Stimulated activated CD4-positive, alpha-beta T cell treated with anti-CD3 and anti-CD28 coated beads, Interleukin-4, amount 100 ng/mL, for 4 hours (primary cell): ENCODE measurements at places on chromosomes 6 and 20.

DNA sequence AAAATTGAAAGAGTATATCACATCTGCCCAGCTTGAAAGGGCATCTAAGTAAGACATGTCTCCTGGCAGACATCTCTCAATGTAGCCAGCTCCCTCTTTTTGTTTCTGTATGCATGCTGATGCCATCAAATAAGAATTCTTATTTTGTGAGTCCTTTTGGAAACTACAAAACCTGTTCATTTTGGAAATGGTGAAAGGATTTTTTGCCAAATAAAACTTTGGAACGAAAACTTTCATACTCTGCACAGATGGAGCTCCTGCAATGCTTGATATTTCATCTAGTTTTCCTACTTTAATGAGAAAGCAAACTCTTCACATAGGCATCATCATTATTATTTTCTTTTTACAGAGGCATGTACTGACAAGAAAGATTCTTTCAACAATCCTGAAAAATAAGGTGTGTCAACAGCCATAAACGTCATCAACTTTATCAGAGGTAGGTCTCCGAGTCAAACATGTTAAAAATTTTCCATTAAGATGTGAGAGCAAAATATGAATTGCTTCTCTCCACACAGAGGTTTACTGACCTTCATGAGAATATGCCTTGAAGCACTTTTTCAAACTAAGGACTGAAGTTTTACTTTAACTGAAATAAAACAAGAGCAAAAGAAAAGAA is 26.2 kb upstream of the CMTR1 start:
- DNase-seq = no peak

- no peak for DNase-seq
These were observed 3.9 kb upstream of the ZBTB9 start for GRCh38 chr6:33450434-33450833.

GRCh38 chr6:157976345-157977175 is 5.1 kb upstream of the SYNJ2 start:
- no peak for DNase-seq

DNA sequence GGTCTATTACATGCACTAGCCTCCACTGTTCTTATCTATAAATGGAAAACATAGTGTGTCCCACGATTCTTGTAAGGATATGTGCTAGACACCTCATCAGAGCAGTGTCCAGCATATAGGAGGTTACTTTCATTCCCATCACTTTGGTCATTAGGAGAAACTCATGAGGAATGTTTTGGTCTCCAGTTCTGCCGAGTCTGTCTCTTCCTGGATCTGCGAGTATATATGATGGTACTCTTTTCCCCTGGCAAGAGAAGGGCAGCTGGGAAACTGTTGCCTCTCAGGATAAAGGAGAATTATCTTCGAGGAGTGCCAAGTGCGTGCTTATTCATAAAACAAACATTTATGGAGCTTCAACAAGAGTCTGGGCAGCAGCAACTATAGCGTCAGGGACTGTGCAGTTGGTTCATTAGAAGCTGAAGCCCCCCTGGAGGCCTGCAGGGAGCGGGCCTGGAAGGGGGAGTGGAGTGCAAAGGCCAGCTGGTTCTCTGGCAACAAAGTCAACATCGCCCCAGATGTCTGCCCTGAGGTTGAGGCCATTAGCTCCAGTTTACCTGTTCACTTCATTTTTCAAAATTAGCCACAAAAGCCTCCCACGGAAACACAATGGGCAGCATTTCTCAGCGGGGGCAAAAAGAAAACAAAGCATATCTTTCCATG is 811.9 kb downstream of the MAFB start:
- DNase-seq = no peak

GRCh38 chr20:36313476-36313875 is 7.3 kb downstream of the DLGAP4 start:
- DNase-seq = no peak

DNA sequence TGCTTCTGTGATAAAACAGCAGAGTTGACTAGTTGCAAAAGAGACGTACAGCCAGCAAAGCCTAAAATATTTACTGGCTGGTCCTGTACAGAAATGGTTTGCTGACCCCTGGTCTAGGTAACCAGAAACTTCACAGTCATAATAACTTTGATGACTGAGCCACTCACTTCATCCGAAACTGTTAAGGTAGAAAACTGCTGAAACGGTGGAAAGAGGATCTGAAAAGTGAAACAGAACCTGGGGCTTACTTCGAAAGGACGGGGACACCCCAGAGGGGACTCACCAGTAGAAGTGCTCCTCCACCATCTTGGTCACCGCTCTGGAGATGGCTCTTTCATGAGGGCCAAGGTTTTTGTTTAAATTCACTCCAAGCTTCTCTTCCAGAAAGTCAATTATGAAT is 16.4 kb downstream of the FAXC start:
- no peak for DNase-seq

DNA sequence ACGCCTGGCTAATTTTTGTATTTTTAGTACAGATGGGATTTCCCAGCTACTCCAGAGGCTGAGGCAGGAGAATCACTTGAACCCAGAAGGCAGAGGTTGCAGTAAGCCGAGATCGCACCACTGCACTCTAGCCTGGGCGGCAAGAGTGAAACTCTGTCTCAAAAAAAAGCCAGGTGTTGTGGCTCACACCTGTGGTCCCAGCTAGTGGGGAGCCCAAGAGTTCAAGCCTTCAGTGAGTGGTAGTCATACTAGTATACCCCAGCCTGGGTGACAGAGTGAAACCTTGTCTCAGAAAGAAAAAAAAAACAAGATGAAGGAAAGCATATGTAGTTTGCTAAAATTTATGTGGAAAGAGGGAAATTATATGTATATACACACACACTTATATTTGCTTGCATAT is 20.0 kb upstream of the POU5F1 start:
- no peak for DNase-seq

GRCh38 chr6:21984135-21984534 is 312.7 kb downstream of the PRL start:
- no peak for DNase-seq

DNA sequence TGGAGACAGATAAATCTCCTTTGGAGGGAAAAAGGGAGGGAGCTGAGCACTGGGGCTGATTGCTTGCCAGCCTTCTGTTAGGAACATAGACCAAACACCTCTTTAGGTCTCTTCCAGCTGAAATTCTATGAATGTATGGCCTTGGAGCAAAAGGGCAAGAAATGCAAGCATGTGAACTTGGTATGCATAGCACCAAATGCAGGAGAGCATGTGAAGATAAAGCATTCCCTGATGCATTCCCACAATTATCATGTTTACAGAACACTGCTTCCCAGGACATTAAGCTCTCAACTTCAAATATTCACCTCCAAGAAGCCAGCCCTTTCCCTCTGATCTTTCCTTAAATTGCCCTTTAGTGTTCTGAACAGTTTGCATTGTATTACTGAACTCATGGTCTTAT is 15.6 kb downstream of the RIPOR2 start:
- no peak for DNase-seq

DNA sequence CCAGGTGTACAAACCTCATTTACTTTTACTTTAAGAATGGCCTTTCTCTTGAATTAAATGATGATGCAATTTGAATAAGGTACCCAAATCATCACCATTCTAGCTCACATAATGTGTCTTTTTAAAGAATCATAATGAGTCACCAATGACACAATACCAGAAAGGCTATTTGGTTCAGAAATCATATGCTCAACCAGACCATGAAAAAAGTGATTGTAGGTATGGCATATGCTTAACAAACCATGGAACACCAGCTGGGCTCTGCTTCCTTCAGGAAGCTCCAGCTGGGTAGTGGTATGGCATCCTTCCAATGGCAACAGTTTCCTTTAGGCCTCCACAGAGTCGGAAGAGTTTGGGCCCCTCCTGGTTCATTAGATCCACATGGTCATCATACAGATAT is 128.2 kb downstream of the FRK start:
- no peak for DNase-seq
